HCEC 1CT (cell line): ENCODE measurements at places on chromosomes 11 and 22.
A peak's percentile ranks its signal among the peaks of the same experiment; 100 is the strongest.

- no peak for DNase-seq
These were observed 13.2 kb downstream of the OOSP3 start for GRCh38 chr11:59891781-59892181.

DNA sequence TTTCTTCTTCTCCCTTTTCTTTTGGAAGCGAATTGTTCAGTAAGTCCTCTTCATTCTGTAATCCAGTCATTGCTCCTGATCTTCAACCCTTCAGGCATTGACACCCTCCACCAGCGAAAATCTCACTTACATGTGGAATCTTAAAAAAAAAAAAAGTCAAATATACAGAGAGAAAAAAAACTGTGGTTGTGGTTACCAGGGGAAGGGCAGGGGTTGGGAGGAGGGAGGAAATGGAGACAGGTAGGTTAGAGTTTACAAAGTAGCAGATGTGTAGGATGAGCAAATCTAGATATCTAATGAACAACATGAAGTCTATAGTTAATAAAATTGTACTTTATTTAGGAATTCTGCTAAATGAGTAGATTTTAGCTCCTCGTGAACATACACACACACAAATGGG is 17.7 kb upstream of the TMEM123 start:
- no peak for DNase-seq

DNA sequence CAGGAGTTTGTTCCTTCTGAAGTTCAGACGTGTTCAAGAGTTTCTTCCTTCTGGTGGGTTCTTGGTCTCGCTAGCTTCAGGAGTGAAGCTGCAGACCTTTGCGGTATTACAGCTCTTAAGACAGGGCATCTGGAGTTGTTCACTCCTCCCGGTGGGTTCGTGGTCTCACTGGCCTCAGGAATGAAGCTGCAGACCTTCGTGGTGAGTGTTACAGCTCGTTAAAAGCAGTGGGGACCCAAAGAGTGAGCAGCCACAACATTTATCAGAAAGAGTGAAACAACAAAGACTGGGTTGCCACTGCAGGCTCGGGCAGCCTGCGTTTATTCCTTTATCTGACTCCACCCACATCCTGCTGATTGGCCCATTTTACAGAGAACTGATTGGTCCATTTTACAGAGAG is 373.1 kb downstream of the ETS1 start:
- no peak for DNase-seq

DNA sequence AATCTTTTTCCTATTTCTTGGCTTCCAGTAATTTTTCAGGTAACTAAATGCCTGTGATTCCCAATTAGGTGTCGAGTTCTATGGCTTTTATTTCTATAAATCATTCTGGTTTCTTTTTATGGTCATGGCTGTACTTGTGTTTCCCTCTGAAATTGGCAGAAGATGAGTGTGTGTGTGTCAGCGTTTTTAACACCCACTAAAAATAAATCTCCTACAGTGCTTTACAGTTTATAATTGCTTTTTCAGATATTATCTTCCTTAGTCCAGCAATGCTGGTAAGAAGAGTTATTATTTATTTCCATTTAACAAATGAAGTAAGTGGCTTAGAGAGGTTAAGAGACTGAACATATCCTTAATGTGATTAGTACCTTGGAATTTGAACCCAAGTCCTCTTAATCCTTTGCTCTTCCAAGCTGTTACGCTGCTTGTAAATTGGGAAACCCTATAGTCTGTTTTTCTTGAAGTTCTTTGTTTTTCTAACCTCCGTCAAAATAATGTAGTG is 125.2 kb downstream of the TEAD1 start:
- DNase-seq = no peak

GRCh38 chr11:94457118-94458029 is 36.3 kb downstream of the MRE11 start:
- peak; percentile 19 for DNase-seq

DNA sequence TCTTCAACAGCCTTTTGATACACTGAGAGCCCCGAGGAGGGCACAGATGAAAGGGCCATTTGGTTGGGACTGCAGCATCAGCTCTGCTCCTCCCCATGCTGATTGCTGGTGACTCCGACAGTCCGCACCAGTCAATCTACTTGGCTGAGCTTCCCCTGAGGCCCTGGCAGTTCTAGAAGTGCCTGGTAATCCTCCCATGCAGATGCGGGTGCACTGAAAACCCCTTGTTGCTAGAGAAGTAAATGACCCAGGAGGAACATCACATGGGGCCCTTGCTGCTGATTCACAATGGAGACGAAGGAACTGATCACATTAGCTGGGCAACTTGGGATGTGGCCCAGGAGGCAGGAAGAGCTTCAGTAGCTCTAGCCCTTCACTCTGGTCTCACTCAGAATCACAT is 35.2 kb upstream of the RIC3 start:
- no peak for DNase-seq

DNA sequence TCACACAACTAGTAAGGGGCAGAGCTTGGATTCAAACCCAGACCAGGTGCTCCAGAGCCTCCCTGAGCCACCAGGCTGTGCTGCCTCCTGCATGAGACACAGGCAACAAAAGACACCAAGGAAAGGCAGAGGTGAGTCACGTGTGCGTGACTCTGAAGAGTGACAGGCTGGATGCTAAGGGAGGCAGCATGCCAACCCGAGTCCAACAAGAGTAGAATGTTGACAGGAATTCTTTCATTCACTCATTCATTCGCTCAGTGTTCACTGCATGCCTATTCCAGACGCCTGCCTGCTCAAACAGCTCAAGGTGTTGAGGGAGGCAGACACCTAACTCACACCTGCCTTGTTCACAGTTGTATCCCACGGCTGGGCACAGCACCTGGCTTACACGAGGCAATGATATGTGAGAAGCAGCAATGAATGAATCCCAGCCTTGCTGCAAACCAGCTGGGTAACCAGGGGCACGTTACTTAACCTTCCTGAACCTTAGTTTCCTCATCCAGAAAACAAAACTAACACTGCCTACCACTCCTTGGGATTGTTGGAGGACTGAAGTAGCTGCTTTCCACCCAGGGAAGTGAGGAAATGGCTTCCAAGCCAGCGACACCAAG is 73.8 kb upstream of the ARFGAP3 start:
- DNase-seq = peak; percentile 20

- DNase-seq = no peak
These were observed 338.1 kb upstream of the KIRREL3 start for GRCh38 chr11:127338380-127339259.

- DNase-seq = no peak
These were observed 51.4 kb downstream of the SPECC1L start for GRCh38 chr22:24321999-24322398.

DNA sequence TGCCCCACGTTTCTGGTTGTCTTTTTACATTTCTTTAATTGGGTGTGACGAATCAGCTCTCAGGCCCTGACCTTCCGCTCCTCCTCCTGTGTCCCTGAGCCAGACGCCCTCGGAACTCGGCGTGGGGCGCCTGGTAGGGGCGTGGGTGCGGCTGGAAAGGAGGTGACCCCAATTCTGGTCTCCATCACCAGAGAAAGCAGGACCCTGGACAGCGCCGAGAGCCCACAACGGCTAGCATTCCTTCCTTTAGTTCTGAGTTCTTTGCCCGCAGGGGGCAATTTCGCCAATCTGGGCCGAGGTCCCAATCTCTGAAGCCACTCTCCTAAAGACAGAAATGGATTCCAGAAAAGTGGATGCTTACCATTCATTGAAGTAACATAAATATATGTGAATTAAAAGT is 11.7 kb upstream of the RBMXL2 start:
- no peak for DNase-seq

DNA sequence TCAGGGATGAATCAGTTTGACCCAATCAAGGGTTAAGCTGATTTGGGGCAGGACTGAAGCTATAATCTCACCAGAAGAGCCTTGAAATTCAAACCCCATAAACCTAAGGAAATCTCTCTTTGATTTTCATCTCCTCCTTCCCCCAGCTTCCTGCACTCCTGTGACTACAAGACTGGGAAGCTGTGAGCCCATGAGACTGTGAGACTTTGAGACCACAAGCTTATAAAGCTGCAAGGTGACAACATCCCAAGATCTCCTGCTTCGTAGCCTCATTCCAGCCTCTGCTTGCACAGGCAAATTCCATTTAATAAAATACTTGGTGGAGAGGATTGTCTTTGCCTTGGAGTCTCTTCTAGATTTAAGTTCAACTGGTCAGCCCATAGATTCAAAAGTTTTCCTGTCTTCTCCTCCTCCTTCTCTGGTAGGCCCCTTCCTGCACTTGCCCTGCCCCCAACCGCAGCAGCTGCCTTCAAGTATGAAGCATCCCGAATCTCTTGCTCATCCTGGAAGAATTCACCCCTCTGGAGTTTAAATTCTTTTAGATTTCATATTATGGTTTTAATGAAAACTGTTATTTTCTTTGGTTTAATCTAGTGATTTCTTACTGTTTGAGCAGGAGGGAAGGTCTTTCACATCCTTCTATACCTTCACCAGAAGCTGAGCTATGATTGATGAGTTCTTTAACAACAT is 42.1 kb downstream of the PAMR1 start:
- peak; percentile 75 for DNase-seq

- no peak for DNase-seq
These were observed 341.4 kb downstream of the BRD1 start for GRCh38 chr22:49486225-49486624.

DNA sequence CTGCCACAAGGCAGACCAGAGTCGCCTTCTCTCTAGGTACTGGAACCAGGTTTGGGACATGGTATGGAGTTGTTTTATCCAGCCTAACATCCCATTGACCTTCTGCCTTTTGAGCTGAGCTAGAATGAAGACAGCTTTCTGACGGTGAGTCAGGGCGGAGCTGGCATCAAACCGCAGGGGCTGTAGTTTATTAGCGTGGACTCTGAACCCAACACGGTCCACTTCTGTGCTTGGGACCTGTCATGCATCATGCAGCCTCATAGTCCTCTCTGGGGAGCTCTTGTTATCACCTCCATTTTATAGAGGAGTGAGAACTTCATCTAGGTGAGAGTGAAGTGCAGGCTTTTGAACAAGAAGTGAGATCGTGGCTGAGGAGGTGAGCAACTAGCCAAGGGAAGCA is 8.3 kb downstream of the GAL3ST1 start:
- DNase-seq = no peak
